Purkinje cell (primary cell): ENCODE measurements at places on chromosomes 11 and 22. TPM values are rescaled to one million over a fixed set of nuclear protein-coding genes. Genes with fewer than 3 reads are reported as not detected.

The TRIM48 gene
- polyA plus RNA-seq = not detected in 2 replicates

The SLC22A12 gene
- not detected in 2 replicates for polyA plus RNA-seq

The CRYBB3 gene
- polyA plus RNA-seq = not detected in 2 replicates

The MB gene
- polyA plus RNA-seq = not detected in 2 replicates

The OR5D16 gene
- polyA plus RNA-seq = not detected in 2 replicates

The LGALS12 gene
- not detected in 2 replicates for polyA plus RNA-seq

The UCP3 gene
- 0.58 TPM in 1 of 2 replicates, not detected in the other for polyA plus RNA-seq

The SLN gene
- polyA plus RNA-seq = 12.9 TPM in 1 of 2 replicates, not detected in the other

The OR8A1 gene
- polyA plus RNA-seq = not detected in 2 replicates

The VPREB1 gene
- polyA plus RNA-seq = not detected in 2 replicates

The PI4KA gene
- polyA plus RNA-seq = 66.1 and 101 TPM in 2 replicates

The KCNJ4 gene
- not detected in 2 replicates for polyA plus RNA-seq

The SEPTIN3 gene
- 31.4 and 45.8 TPM in 2 replicates for polyA plus RNA-seq

The TTLL1 gene
- polyA plus RNA-seq = 2.3 and 3.8 TPM in 2 replicates

The C11orf98 gene
- 82.2 and 95.4 TPM in 2 replicates for polyA plus RNA-seq

The DDI1 gene
- polyA plus RNA-seq = not detected in 2 replicates

The DGAT2 gene
- polyA plus RNA-seq = 3.7 and 4.8 TPM in 2 replicates

The FXYD6 gene
- polyA plus RNA-seq = 4.9 and 113 TPM in 2 replicates

The SCN4B gene
- polyA plus RNA-seq = 5.4 and 7.2 TPM in 2 replicates

The MAJIN gene
- polyA plus RNA-seq = 3.6 and 3.8 TPM in 2 replicates

The PHLDA2 gene
- 1.4 TPM in 1 of 2 replicates, not detected in the other for polyA plus RNA-seq

The ACAT1 gene
- 215 and 226 TPM in 2 replicates for polyA plus RNA-seq

The ANO9 gene
- polyA plus RNA-seq = not detected in 2 replicates

The ELMOD1 gene
- polyA plus RNA-seq = 495 and 614 TPM in 2 replicates

The FIBIN gene
- 1.1 and 1.5 TPM in 2 replicates for polyA plus RNA-seq
